Hematopoietic multipotent progenitor cell treated with erythropoietin and hydrocortisone succinate and interleukin-3 and kit ligand, for 17 days (in vitro differentiated cells): ENCODE measurements at places on chromosomes 1 and 21.
A peak's percentile ranks its signal among the peaks of the same experiment; 100 is the strongest.

- no peak for DNase-seq
Observed at GRCh38 chr1:45473302-45473701, 17.7 kb downstream of the TESK2 start.

GRCh38 chr1:69791311-69791710, 223.6 kb downstream of the LRRC7 start:
- DNase-seq, result no peak

GRCh38 chr1:147627435-147628110, 42.8 kb downstream of the ACP6 start:
- DNase-seq, result peak; percentile 48

GRCh38 chr1:52281518-52281917, 84.5 kb downstream of the CC2D1B start:
- no peak for DNase-seq

GRCh38 chr1:20470194-20470593, 15.8 kb downstream of the CAMK2N1 start:
- DNase-seq, result no peak

DNA sequence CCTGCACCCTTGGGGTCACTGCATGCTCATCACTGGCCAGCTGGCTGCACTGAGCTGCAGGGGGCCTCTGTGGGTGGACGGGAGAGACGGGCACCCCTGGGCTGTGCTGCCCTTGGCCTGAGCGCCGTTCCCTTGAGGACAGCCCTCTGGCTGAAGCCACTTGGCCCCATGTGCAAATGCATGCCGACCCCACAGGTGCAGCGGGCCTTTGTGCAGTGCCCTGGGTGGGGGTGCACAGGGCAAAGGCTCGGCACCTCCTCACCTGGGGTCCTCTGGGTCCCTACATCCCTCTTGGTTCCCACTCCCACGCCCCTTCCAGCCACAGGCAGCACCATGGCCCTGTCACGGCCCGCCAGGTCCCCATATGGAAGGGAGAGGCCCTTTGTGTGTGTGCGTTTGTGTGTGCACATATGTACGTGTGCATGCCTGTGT, 41.3 kb downstream of the COQ8A start:
- no peak for DNase-seq
